Activated CD4-positive, CD25-positive, alpha-beta regulatory T cell treated with anti-CD3 and anti-CD28 coated beads, Interleukin-2, amount 50 U/mL, for 16 hours (primary cell): ENCODE measurements at places on chromosomes 12 and 14.

DNA sequence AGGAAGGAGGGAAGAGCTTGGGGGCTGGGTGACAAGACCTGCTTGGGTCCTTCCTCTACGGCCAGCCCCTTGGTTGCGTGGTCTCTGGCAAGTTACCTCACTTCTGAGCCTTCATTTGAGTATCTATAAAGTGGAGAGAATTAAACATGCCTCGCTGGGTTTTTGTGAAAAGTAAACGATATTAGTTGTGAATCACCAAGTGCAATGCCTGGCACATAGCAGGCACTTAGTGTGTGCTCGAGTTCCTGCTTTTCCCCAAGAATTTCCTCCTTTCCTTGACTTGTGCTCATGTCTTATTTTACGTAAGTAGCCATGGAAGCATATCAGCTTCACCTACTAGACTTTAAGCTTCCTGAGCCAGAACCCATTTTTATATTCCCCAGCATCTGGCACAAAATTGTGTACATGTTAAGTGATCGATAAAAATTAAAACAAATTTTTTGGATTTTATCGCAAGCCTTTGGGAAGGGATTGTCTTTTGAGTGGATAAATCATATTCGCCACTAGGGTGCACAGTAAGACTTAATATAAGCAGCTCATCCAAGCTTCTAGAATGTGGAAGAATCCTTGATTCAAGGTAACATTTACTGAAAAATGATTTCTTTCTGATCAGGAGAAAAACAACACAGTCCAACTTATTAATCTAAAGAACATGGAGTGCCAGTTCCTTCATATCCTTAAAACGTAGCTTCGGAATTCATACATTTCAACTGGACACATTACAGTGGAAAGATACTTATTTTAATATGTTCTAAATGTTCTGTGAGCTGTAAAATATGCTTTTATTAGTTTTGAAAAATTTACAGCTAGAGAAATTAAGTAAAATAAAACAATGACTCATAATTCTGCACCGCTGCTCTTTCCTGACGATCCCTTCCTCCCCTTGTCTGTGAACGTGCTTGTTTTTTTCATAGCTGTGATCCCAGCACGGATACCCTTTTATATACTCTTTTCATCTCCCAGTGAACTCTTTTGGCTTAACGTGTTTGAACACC is 62.0 kb downstream of the SLC25A47 start:
- DNase-seq = no peak

GRCh38 chr14:35938770-35939169 is 112.6 kb downstream of the BRMS1L start:
- DNase-seq = no peak

DNA sequence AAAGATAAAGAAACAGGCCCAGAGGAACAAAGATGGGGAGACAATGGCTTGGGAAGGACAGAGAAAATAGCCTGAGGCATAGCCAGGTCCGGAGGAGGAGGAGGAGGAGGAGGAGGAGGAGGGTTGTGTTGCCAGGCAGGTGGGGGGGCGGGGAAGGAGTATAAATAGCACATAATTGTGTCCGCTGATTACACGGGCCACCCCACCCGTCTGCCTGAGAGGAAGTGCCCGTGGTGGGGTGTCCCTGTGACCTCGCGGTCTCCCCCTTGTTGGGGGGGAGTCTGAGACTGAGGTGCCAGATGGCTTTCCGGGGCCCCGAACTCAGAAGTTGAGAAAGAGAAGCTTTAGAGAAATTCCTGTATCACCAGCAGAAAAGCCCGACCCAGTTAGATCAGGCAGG is 1.9 kb upstream of the SP7 start:
- no peak for DNase-seq

- DNase-seq = no peak
These were observed 5.6 kb downstream of the TCTN1 start for GRCh38 chr12:110619534-110619953.

DNA sequence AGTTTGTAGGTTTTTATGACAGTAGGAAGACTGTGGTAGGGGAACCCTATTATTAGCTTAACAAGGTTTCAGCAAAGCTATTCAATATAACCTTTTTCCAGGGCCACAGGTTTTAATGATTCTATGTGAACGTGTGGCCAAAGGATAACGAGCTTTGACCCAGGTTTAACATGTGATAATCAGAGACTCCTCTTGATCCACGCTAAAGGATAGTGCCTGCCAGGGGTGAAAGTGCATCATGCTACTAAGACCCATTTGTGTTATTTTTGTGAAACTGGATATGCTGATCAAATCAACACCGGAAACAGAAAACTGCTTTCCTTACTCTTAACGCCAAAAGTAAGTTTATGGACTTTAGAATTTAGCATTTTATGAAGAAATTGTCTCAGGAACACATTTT is 909 bp upstream of the TAOK3 start:
- DNase-seq = no peak

GRCh38 chr12:88187571-88187970 is 45.5 kb downstream of the TMTC3 start:
- DNase-seq = no peak

DNA sequence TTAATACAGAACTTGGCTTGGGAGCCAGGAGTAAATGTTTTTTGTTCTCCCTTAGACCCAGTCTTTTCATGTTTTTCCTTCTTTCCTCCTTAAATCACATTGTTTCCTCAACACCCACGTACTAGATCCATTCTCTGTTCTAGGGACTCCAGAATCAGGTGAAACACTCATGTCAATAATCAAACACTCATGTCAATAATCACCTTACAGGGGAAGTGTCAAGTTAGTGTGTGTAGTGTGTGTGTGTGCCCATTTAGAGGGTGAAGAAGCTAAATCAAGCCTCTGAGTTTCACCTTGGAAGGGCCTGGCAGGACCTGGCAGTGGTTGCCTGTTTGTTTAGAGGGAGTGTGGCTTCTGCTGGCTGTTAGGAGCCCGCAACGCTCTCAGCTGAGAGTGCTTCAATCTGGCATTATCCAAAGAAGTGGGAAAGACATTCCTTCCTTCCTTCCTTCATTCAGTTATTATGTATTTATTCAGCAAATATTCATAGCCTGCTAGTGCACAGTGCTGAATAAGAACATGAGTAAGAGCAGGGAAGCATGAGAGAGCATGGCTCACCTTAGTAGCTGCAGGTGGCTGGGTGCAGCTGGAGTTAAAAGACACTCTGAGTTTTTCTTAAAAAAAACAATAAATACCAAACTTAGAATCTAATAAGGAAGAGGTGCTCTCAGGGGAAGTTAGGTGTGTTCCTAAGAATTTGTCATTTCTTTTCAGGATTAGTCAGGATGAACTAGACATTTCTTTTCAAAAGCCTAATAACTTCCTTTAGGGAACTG is 17.6 kb upstream of the EID3 start:
- DNase-seq = no peak

DNA sequence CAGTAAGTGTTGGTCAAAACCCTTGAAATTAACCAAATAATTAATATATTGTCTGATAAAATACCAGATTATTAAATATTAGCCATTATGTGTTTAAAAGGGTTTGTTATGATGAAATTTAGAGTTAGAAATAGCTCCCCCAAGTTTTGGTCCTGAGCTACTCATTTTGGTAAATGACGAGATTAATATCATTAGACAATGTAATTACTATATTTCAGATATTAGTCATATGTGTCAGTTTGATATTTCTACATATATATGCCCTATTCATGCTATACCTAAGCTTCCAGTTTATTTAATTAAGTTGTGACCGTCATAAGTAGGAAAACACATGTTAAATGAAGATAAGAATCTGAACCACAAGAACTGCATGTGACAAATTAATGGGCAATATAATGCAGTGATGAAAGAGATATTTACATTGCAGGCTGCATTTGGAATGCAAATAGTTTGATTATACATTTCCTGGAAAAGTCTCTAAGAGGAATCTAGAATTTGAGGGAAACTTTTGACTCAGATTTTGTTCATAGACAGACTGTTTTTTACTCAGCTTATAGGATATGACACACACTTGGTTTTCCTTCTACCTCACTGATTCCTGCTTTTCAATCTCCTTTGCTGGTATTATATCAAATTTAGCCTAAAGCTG is 70.5 kb downstream of the TBC1D30 start:
- DNase-seq = no peak

DNA sequence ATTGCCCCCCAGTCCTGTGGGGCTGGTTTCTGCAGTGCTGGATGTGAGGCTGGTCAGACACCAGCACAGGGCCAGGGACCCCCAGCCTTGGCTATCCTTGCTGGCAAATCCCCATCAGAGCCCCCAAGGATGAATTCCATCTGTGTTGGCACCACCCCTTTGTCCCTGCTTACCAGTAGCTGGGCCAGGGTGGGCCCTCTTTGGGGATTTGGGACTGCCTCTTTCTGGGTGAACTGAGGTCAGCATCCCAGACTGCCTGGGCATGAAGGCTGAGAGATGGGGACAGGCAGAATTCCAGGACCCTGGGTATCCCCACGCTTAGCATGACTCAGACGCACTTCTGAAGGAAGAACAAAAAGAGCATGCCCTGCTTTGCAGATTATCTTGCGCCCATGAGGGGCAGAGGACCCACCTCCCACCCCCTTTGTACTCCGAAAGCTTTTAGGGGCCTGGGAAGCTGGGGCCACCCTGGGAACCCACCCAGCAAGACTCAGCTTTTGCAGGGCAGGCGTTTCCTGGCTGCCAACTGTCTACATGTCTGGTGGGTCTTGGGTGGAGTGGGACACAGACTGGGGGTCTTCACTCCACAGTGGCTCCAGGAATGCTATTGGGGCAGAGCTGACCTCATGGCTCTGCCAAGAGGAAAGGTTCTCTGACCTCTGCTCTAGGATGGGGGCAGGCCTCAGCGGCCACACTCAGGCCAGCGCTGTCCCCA is 26.8 kb downstream of the RFLNA start:
- no peak for DNase-seq

- DNase-seq = no peak
These were observed 15.1 kb upstream of the SUPT16H start for GRCh38 chr14:21398901-21399300.

- DNase-seq = no peak
These were observed 402.9 kb downstream of the ZFP36L1 start for GRCh38 chr14:68389943-68390342.

GRCh38 chr12:50192908-50193307 is 25.7 kb upstream of the CERS5 start:
- no peak for DNase-seq

DNA sequence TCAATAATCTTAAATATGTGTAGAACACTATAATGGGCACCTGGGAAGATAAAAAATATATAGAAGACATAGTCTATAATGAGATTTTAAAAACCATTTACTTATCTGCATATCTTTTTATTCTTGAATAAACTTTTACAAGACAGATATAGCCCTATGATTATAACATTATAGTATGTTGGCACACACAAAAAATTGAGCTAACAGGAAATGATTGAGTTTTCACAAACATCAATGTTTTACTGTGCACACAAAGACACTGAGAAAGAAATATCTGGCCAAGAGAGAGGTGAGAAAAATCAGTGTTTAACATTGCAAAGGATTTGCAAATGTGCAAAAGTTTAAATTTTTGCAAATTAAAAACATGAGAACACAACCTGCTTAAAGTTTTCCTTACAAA is 124.3 kb downstream of the BBS10 start:
- DNase-seq = no peak

DNA sequence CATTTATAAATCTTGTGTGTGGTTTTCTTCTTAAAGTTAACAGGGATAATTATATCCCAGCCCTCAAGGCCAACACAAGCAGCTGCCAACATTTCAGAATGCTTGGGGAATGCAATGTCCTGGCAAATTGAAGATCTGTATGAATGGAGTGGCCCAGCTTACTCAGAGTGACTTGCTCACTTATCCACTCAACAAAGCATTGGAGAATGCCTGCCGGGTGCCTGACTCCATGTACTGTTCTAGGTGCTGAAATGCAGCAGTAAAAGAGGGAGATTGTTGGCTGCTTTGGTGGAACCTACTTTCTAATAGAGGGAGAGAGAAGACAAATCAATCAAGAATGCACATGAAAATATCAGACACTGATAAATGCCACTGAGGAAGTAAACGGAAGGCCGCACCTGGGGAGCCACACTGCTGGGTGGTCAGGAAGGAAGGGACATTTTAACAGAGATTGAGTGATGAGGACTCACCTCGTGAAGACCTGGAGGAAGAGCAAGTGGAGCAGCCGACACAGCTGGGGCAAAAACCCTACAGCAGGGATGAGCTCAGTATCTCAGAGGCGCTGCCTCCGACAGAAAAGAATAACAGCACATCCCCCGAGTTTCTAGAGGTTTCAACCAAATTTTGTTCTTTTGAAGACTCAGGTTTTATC is 61.2 kb upstream of the VASH1 start:
- DNase-seq = no peak

DNA sequence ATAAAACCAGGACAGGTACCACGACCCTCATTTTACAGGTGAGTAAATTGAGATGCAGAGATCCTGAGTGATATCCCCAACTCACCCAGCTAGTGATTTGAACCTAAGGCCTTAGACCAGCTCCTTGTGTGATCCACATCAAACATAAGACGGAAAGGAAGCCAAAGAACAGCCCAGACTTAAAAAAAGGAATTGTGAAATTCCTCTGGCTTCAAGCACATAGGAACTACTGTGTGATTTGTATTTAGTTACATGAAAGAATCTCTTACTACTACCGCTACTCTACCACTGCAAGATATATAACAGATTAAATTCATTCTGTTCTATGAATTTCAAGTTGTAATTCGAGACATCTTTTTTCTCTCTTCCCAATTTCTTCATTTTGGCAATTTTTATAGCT is 10.5 kb downstream of the E2F7 start:
- DNase-seq = no peak

GRCh38 chr14:24425704-24426103 is 3.8 kb downstream of the CBLN3 start:
- DNase-seq = no peak

DNA sequence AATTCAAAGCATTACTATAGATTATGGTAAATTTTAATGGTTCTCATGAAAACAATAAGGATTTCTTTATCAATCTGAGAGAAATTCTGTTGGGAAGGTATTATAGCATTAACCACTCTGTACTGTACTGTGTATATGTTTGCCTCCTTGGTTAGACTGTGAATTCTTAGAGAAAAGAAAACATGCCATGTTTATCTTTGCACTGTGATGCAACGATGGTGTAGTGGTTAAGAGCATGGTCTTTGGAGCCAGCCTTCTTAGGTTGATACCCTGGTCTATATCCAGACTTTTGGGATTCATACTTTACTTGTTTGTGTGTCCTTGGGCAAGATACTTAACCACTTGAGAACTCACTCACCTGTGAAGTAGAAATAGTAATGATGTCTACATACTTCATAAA is 32.2 kb upstream of the NUBPL start:
- DNase-seq = no peak

DNA sequence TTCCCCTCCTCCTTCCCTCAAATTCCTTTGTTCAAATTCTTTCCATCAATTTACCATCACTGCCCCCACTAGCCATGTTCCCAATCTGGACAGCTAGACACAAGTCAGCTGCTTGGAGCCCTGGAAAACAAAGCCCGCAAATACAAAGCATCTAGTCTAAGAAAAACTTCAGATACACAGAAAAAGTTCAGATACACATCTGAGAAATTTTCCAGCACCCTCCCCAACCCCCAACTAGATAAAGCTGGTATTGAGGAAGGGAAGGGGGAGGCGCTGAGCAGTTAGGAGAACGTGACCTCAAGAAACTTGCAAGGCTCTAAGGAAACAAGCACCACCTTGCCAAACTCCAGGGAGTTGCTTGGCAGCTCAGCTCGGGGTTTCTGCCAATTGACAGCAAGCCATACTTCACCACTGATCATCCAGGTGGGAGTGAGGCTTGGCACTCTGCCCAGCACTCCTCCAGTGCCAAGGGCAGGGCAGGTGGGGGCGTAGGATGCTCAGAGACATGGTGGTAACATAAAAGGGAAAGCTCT is 5.1 kb upstream of the CNIH1 start:
- DNase-seq = no peak
